ENCODE measurements at places on chromosomes 5 and 9.

- DNase-seq = no peak
These were observed 161.2 kb downstream of the RGS3 start for GRCh38 chr9:113624721-113625120.

DNA sequence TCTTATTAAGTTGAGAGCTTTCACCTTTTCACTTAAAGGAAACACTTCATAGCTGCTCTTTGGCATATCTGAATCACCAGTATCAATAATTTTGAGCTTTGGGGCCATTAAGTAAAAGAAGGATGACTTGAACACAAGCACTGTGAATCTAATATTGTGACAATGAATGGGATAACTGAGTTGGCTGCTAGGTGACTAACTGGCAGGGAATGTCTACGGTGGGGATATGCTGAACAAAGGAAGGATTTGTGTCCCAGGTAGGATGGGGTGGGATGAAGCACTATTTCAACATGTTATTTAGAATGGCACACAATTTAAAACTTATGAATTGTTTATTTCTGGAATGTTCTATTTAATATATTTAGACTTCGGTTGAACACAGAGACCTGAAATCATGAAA, 123.6 kb downstream of the TEX10 start:
- DNase-seq = no peak

- no peak for DNase-seq
These were observed 395.4 kb downstream of the ARRDC3 start for GRCh38 chr5:90987726-90988125.

DNA sequence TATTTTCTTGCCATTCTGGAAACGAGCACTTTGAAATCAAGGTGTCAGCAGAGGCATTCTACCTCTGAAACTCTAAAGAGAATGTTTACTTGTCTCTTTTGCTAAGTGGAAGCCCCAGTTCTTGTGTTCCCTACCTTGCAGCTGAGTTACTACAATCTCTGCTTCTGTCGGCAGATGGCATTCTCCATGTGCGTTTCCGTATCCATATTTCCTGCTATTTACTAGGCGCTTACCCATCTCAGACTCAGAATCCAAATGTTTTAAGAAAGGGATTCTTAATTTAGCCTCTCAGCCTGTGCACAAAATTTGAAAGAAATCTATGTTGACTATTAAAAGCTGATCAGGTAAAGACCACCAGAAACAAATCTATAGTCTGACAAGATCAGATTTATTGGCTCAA, 221.3 kb upstream of the FTMT start:
- no peak for DNase-seq

- DNase-seq = peak; percentile 8
These were observed 354 bp downstream of the NCBP1 start for GRCh38 chr9:97633859-97634490.

DNA sequence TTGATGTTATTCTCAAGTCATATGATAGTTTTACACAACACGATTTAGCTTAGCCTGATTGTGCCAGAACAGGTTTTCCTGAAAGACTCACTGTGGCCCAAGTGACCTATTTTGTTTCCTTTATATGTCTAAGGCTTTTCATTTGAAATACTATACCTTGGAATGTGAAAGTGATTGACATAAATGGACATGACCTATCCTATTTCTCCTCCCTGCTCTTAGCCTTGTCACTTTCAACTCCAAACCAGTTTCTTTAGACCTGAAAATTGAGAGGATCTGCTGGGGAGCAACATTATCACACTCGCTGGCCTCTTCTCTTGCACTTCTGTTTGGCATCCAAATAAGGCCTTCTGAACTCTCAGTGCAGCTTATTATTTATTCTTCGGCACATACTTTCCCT, 496.8 kb downstream of the MAT2B start:
- no peak for DNase-seq

DNA sequence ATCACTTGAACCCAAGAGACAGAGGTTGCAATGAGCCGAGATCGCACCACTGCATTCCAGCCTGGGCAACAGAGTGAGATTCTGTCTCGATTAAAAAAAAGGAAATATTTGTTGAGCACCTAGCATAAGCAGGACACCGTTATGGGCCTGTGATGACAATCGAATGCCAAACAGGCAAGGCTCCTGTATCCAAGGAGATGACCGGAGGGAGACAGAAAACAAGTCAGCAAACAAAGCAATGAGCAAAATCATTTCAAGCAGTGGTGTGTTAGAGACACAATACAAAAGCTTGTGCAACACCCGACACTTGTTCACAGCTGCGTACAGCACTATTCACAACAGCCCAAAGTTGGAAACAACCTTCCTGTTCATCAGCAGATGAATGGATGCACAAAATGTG, 87.1 kb upstream of the CPEB4 start:
- DNase-seq = no peak

- DNase-seq = no peak
These were observed 4.5 kb downstream of the EBF1 start for GRCh38 chr5:159095151-159095721.

DNA sequence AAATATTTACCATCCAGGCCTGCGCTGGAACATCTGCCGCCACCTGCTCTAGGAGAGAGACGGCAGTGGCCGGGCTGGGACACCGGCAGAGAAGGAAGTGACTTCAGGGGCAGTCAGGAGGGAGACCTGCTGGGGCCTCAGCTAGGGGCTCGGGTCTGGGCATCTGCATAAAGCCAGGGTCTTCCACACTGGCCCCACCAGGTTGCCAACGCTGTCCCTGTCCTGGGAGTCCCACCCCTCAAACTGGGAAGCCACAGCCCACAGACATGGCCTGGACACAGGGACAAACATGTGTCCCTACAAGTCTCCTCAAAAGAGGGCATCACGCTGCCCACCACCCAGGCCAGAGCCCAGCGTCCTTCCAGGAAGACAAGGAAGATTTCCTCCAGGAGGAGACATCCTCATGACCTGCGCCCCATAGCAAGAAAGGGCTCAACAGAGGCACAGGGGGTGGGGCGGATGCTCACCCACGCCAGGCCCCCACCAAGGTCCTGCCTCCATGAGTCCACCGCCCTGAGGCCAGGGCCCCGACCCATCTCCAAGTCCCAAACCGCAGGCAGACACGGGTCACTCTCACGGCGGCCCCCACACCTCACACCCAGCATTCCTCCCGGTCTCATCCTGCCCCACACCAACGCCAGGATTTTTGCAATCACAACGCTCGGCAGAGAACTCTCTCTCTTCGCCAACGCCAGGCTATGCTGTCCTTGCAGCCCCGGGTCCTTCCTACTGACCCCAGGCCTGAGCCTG, 9.0 kb downstream of the VAV2 start:
- no peak for DNase-seq

GRCh38 chr5:7540736-7541485, 145.0 kb downstream of the ADCY2 start:
- DNase-seq = no peak

DNA sequence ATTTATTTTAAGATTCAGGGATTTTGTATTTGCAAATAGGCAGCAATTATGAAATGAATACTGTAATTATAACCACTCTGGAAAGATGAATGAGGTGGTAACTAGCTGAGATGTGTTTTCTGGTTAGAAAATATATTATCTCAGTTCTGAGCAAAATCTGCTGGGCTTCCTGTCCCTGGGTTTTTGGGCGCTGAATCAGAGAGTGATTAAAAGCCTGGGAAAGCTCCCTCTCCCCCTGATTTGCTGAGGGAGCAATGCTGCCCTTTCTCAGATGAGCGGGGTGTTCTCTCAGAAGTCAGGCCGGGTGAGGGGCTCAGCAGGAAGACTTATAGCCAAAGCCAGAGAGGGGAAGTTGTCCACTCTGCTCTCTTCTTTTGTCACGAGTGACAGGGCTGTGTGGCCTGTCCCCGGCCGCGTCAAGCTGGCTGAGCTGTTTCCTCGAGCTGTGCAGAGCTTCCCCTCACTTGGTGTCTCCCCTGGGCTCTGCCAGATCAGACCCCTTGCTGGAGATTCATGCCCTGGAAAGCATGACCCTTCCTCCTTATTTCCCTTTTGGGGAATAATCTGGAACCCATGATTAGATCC, 39.8 kb upstream of the PITX1 start:
- DNase-seq = no peak

- peak; percentile 32 for DNase-seq
These were observed 127.6 kb upstream of the NMUR2 start for GRCh38 chr5:152532714-152533113.

GRCh38 chr5:172700365-172701290, 59.6 kb downstream of the NEURL1B start:
- DNase-seq = no peak

DNA sequence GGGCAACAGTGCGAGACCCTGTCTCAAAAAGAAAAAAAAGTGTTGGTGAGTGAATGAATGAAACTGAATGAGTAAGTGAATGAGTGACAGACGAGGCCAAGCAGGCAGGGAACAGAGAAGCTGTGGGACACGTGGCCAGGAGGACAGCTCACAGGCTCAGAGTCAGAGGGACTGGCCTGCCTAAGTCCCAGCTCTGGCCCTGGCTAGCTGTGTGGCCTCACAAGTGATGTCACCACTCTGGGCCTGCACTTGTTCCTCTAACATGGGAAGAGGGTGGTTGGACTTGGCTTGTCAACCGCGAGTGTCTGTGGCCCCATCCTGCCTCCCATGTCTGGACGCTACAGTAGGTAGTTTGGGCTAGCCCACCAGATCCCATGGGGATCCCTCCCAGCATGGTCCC, 4.7 kb upstream of the PLPP7 start:
- no peak for DNase-seq

DNA sequence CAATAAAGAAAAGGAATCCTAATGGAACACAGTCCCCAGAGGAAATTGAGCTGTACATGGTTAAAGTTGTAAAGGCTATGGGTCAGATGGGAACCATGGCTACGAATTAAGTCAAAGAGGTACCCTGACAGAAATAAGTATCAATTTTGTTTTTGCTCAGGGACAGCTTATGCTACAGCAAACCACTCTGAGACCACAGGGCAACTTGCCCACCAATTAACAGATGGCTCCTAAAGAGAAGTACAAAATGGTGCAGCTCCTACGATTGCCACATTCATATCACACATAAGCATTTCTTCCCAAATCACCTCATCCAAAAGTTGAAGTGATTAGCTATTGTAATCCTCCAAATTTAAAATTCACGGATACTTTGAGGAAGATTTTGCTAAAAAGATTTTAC, 83.0 kb downstream of the ELAVL2 start:
- no peak for DNase-seq

- peak; percentile 61 for DNase-seq
These were observed 480 bp downstream of the LMNB1 start for GRCh38 chr5:126777257-126777974.
